CD8-positive, alpha-beta memory T cell (primary cell): ENCODE measurements at places on chromosomes 7 and 10. TPM values are rescaled to one million over a fixed set of nuclear protein-coding genes. Genes with fewer than 3 reads are reported as not detected.

DNA sequence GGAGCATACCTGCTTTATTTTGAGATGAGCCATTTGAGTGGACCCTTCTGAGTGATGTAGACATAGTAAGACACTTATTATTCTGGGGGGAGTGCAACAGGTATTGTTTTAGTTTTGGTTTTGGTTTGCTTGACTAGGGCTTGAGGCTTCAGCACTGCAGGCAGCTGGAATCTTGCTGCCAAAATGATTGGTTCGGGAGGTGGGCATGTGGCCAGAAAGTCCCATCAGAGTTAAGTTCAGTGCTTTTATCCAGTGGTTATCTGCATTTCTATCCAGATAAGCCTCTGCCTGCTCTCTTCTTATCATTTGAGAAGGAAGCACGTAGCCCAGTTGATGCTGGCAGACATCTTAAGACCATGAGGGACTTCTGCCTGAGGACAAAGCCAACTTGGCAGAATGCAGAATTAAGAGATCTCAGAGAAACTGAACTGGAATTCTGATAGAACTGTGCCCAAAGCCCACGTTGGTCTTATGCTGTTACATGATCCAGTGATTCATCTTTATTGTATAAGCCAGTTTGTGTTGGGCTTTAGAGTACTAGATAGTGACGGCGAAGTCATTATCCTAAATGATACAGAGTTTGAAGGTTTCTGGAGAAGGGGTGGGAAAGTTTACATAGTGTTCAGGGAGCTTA lies 9.6 kb upstream of the JAZF1 start:
- DNase-seq: no peak

DNA sequence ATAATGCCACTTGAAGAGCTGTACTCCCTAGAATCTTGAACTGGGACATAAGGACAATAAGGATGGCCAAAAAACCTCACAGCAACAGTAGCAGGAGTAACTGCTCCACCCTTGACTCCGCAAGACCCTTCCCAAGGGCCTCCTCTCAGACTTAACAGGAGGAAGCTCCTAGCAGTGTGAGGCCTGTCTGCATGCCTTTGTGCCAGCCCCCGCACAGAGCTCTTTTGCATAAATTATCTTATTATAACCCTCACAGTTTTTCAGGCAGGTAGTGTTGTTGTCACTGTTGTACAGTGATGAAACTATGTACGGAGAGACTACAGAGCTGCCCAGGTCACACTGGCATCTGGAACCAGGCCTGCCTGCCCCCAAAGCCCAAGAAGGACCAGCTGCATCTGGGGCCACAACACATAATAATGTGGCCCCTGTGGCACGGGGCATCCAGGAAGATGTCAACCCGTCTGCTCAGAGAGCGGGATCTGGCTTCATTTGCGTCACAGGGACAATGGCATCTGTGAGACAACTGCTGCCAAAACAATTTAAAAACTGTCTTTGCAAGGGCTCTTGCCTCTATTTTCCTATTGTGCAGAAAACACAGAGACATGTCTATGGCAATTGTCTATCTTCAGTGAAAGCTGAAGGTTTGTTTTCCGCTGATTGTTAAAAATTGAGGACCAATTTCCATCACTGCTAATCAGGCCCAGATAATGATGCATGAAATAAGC lies 249.3 kb upstream of the GRB10 start:
- no peak for DNase-seq

- no peak for DNase-seq
Measured at GRCh38 chr10:30968711-30969110, 63.0 kb downstream of the ZNF438 start.

The PRRT4 gene
- total RNA-seq: 0.22 TPM

DNA sequence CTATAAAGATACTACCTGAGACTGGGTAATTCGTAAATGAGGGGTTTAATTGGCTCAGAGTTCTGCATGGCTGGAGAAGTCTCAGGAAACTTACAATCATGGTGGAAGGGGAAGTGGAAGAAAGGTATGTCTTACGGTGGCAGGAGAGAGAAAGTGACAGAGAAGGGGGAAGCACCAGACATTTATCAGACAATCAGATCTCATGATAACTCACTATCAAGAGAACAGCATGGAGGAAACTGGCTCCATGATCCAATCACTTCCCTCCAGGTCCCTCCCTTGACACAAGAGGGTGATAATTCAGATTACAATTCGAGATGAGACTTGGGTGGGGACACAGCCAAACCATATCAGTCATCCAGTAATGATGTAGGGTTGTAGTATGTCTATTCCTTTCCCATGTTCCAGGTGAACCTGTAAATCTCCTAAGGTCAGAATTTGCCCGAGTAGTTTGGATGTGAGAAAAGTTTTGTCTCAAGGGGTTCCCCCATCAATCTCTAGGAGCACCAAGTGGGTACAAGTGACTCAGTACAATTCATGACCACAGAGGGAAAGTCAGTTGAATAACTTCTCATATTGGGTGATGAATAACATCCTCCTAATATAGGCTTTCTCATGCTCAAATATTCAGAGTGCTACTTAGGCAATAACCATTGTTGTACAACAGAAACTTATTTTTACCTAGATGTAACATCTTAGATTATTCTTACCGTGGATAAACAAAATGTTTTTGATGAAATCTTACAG lies 39.7 kb upstream of the MTPN start:
- no peak for DNase-seq

- DNase-seq: peak; percentile 49
Measured at GRCh38 chr10:119416855-119417254, 125.7 kb downstream of the RGS10 start.

The MYPN gene
- total RNA-seq: not detected

The GPR15LG gene
- total RNA-seq: not detected

The PNLIPRP3 gene
- total RNA-seq: not detected

DNA sequence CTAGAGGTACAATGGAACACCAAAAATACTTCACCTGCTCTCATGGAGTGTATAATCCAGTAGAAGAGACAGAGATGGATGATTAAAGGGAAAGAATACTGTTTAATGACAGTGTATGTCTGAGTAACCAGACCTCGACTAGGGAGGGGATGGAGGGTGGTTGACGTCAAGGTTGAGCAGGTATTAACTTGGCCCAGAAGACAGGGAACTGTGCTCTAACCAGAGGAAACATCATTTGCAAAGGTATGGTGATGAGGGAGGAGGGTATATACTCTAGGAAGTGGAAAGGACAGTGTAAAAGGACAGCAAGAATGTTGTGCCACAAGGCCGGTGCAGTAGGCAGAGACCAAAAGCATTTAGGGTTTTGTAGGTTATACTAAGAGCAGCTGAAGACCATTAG lies 2.9 kb downstream of the MIOS start:
- no peak for DNase-seq

GRCh38 chr7:44235582-44236332 lies 35.0 kb downstream of the YKT6 start:
- DNase-seq: no peak

DNA sequence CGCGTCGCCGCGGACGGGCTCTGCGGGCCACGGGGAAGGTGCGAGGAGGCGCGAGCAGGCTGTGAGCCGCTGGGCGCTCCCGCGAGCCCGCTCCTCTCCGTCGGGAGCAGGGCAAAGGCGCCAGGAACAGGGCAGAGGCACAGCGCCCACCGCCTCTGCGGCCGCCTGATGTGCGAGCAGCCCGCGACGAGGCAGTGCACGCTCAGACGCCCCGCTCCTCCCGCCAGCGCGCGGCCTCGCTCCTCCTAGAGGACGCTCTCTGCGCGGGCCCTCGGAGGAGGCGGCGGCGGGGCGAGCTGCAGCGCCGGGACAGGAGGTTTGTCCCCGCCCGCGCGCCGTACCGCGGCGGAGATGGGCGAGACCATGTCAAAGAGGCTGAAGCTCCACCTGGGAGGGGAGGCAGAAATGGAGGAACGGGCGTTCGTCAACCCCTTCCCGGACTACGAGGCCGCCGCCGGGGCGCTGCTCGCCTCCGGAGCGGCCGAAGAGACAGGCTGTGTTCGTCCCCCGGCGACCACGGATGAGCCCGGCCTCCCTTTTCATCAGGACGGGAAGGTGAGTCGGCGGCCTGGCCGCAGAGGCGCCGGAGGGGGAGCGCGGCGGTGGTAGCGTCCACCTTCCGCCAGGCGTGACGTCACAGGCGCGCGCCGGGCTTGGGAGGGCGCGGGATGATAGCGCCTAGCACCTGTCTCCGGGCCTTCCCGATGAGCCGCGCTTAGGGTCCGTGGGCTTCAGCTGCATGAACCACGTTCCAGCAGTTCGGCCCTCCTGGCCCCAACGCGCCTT lies 731 bp downstream of the LANCL2 start:
- DNase-seq: peak; percentile 99

The FAM25C gene
- not detected for total RNA-seq

- no peak for DNase-seq
Measured at GRCh38 chr10:66982792-66983474, 57.1 kb downstream of the LRRTM3 start.

- DNase-seq: no peak
Measured at GRCh38 chr7:128456255-128456725, 612 bp downstream of the HILPDA start.

DNA sequence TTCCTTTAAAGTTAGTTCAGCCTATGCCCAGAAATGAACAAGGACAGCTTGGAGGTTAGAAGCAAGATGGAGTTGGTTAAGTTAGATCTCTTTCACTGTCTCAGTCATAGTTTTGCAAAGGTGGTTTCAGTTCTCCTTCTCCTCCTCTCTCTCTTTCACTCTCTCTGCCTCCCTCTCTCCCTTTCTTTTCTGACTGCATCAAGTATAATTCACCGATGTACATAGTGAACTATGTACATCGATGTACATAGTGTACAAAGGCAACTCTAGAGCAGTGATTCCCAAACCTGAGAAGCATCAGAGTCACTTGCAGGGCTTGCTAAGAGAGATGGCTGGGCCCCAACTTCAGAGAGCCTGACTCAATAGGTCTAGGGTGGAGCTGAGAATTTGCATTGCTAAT lies 1259.7 kb downstream of the TYW1 start:
- no peak for DNase-seq

GRCh38 chr7:137965942-137966640 lies 35.8 kb downstream of the CREB3L2 start:
- DNase-seq: no peak

The SLC18A3 gene
- not detected for total RNA-seq
